ENCODE measurements at places on chromosomes 11 and 22.

DNA sequence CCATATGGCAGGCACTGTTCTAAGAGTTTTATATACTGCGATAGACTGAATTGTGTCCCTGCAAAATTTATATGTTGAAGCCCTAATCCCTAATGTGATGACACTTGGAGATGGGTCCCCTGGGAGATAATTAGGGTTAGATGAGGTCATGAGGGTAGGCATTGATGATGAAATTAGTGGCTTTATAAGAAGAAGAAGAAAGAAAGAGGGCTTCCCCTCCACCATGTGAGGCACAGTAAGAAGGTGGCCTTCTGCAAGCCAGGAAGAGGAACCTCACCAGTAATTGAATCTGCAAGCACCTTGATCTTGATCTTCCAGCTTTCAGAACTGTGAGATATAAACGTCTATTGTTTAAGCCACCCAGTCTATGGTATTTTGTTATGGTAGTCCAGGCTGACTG is 46.6 kb upstream of the TENM4 start:
- no peak for DNase-seq

- DNase-seq = no peak
These were observed 146.0 kb downstream of the PARVA start for GRCh38 chr11:12523180-12523924.

DNA sequence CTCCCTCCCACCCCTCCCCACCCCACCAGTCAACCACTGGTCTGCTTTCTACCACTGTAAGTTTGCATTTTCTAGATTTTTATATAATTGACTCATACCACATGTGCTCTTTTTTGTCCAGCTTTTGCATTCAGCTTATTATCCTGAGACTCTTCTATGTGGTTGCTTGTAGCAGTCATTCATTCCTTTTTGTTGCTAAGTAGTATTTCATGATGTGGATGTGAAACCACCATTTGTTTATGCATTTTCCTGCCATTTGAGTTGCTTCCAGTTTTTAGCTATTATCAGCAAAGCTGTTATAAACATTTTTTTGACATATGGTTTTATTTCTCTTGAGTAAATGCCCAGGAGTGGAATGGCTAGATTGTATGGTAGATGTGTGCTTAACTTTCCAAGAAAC is 77.0 kb upstream of the FGF3 start:
- DNase-seq = no peak

- DNase-seq = no peak
These were observed 33.8 kb downstream of the PRDM10 start for GRCh38 chr11:129968591-129969419.

- DNase-seq = no peak
These were observed 132.2 kb upstream of the SESN3 start for GRCh38 chr11:95363164-95363563.
